ENCODE measurements at places on chromosomes 1 and 21. TPM values are rescaled to one million over a fixed set of nuclear protein-coding genes. Genes with fewer than 3 reads are reported as not detected.

- peak; percentile 99 for DNase-seq
Measured at GRCh38 chr1:235069577-235070563, 58.8 kb downstream of the TOMM20 start.

EEIG2 gene
- total RNA-seq: 3.2 TPM

DNA sequence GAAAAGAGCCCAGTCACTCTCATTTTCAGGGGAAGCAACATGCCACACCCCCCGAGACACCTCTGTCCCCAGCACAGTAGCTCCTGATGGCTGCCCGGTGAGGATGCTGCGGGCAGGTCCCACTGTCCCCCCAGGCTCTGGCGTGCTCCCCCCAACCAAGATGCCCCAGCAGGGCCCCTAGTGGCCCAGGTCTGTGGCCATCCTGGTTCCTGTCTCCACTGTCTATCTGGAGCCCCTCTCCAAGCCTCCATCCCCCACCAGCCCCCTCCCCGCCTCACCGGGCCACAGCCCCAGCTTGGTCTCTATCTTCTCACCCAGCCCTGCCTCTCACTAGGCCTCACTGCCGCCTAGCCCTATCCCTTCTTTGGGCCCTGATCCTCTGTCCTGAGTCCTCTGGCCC lies 61.8 kb downstream of the UBIAD1 start:
- DNase-seq: no peak

DNA sequence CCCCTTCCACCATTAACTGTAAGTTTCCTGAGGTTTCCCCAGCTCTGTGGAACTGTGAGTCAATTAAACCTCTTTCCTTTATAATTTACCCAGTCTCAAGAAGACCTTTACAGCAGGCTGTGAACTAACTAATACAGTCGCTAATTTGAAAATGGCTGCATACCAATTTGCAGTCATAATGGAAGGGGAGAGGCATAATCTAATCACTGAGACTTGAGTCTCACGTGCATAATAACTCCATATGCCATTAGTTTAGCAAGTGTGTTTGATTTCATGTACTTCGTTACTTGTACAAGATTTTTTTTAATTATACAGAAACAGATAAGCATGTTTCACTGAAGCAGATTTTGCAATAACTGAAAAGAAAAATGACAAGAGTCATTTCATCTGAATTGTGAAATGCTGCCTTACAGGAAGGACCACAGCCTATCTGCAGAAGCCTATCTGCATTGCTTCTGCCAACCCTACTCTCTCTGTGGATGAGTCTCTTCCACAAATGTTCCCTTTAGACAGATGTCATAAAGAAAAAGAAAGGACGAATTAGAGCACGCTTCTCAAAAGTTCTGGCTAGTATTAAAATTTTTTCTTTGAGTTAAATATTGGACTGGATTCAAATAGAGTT lies 99.1 kb downstream of the PTGER3 start:
- no peak for DNase-seq

DNA sequence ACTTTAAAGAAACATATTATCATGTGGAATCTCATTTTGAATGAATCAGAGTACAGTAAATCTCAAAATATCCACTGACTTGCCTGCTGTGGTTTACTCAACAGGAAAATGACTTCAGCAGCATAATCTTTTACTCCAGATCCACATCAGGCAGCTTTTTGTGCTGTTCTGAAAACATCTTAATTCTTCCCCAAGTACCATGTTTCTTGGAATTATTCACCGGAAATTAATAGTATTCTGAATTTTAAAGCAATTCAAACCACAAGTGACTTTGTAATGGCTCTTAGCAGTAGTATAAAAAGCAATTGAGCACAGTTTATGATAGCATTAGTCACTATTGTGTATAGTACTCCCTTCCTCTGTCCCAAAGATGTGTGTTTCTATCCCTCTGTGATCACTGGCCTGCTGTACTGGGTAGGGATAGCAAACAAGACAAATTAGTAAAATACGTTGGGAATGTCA lies 64.2 kb upstream of the ERRFI1 start:
- DNase-seq: peak; percentile 96

GRCh38 chr1:1963570-1963969 lies 40.0 kb downstream of the CFAP74 start:
- DNase-seq: no peak

GRCh38 chr1:94612525-94613204 lies 71.1 kb upstream of the F3 start:
- no peak for DNase-seq

OPTC gene
- total RNA-seq: not detected

PIGR gene
- total RNA-seq: not detected

GRCh38 chr1:15445390-15446122 lies 7.3 kb downstream of the CTRC start:
- no peak for DNase-seq

- DNase-seq: peak; percentile 82
Measured at GRCh38 chr1:193558491-193559028, 372.1 kb upstream of the B3GALT2 start.

DNA sequence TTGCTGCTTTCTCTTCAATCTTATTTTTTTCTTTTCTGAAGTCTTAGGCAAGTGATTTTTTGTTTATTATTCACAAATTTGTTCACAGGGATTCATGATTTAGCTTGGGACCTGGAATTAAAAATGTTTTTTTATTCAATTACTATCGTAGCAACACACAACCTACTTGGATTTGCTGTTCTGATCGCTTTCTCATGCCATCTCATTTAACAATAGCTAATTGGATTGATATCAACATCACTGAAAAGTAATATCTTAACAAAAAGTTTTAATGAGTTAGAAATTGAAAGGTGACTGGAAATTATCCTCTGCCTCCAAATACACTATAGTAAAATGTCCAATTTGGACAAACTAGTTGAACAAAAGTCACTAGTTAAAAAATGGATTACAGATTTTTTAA lies 32.4 kb downstream of the MAP3K21 start:
- DNase-seq: no peak

DNA sequence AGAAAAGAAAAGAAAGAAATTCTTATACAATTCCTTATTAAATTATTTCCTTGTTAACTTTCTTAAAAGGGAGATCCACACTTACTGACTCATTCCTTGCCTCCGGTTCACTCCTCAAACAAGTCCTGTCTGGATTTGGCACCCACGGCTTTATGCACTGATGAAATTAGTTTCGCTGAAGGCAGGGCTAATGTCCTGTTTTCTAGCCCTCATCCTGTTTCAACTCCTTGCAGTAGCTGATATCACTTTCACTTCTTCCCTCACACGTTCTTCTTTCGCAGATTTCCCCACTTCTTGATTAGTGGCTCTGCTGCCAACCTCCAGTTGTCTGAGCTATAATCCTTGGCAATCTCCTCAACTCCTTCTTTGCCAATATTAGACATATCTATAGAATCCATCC lies 215.2 kb downstream of the URB2 start:
- peak; percentile 82 for DNase-seq

HES3 gene
- not detected for total RNA-seq

DNA sequence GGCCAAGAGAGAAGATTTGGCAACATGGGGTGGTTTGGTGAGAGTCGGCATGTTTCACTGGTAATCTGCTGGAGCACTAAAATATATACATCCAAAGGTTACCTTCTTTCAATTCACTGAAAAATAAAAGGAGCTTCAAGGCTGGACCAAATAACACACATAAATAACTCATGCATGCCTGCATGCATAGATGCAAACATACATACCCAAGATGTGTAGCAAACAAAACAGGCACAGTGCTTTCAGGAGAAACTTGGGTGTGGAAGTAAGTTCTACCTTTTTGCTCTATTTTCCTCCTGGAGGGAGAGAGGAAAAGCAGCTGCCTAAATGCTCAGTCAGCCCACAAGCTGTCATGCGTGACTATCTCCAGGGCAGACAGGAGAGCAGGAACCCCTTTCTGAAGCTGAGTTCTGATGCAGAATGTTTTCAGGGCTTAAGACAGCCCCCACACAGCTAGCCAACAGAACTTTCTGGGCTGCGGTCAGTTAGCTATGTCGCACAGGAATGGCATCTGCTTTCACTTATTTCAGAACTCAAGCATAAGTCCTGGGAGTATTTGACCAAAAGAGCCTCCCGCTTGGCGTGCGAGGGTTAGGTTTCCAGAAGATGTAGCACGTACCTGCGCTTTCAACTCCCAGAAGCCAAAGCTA lies 166.2 kb downstream of the TOMM20 start:
- DNase-seq: no peak

GRCh38 chr1:212315907-212316306 lies 30.7 kb downstream of the PPP2R5A start:
- DNase-seq: no peak

- DNase-seq: no peak
Measured at GRCh38 chr1:75394386-75395139, 216.4 kb downstream of the SLC44A5 start.

DNA sequence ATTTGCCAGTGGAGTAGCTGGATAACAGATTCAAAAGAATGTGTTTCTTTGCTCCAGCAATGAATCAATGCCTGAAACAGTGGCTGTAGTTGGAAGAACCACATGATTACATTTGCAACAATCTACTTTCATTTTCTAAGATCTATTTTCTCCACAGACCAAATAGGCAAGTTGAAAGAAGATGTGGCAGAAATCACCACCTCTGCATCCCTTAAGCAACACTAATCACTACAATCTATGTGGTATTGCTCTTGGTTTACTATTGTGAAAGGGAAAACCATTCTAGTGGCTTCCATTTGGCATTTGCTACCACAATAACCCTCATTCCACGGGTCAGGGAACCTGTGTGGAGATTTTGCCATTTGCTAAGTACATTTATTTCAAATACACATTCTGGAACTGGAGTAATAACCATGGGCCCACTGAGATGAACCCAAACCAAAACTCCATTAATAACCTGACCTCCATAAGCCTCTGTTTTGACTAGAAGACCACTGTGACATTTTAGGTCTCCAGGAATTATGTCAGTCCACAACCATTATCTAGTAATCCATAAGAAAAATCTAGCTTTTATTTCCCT lies 66.3 kb downstream of the C1orf185 start:
- DNase-seq: no peak

GRCh38 chr21:31629972-31630711 lies 29.4 kb upstream of the SOD1 start:
- DNase-seq: peak; percentile 96

GRCh38 chr1:10910681-10911489 lies 101.6 kb upstream of the TARDBP start:
- DNase-seq: no peak

MAP1LC3C gene
- not detected for total RNA-seq

C2CD2 gene
- total RNA-seq: 84.4 TPM

DNA sequence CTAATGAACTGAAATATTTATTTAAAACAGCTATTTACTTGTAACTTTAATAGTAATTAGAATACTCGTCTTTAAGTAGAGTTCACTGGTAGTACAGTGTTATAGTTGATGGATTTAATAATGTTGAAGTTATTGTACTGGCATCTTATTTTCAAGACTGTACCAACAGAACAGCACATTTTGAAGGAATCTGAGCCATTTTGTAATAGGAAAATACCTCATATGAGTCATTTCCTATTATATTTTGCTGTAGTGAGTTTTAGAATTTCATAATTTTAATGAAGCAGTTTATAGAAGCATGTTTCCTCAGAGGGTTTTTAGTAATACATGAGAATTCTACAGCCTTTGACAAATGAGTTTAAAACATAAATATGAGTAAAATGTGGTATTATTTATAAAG lies 258.3 kb downstream of the OLFM3 start:
- DNase-seq: peak; percentile 55

FAM78B gene
- 0.07 TPM for total RNA-seq

DNA sequence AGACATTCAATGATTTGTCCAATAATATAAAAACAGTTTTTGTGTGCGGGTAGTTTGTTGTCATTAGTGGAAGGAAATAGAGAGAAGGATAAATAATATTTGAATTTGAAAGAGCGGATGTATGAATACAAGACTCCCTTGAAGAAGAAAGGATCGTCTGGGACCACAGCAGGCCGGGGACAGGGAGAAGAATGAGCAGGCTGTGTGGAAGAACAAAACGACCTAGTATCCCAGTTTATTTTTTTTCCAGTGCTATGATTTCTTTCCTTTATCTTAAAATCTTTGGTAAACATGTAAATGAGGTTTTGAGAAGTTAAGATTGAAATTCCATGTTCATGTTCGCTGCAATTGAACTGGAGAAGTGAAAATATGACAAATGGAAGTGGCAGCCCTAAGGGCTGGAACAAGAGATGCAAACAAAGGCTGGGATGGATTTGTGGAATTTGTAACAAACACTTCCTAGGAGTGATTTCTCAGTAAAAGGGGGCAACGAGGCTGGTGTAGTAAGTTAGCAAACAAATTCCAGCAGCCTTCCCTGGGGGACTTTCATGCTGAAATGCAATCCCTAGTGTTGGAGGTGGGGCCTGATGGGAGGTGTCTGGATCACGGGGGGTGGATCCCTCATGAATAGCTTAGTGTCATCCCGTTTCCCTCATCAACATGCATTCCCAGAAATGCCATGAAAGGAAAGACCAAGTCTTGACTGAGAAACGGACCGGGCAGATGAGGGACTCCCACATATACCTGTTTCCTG lies 10.2 kb upstream of the IFI16 start:
- peak; percentile 84 for DNase-seq

SSBP3 gene
- total RNA-seq: 12.7 TPM
